ENCODE measurements at places on chromosomes 12 and 14. TPM values are rescaled to one million over a fixed set of nuclear protein-coding genes. Genes with fewer than 3 reads are reported as not detected.

The COCH gene
- 36.4 TPM for total RNA-seq

The DNAH10 gene
- total RNA-seq: 5.3 TPM

The ADGRD1 gene
- 5.1 TPM for total RNA-seq

The UBR7 gene
- 50.7 TPM for total RNA-seq

The KLRK1 gene
- 0.92 TPM for total RNA-seq

The ORAI1 gene
- total RNA-seq: 3.9 TPM

The LRRC10 gene
- not detected for total RNA-seq

The GUCY2C gene
- not detected for total RNA-seq

The INHBC gene
- total RNA-seq: not detected

The HOTAIR gene
- total RNA-seq: not detected

The RASSF3 gene
- 4.8 TPM for total RNA-seq

The PRR4 gene
- total RNA-seq: 6.0 TPM

The KLRD1 gene
- total RNA-seq: under 0.01 TPM

The ASPG gene
- total RNA-seq: 0.46 TPM

The ST8SIA1 gene
- total RNA-seq: 33.4 TPM

The SAMD15 gene
- 20.8 TPM for total RNA-seq

The RIPK3 gene
- 0.69 TPM for total RNA-seq

The DDIT3 gene
- total RNA-seq: 8.5 TPM

The ANKRD33 gene
- not detected for total RNA-seq

The OLR1 gene
- 16.4 TPM for total RNA-seq

The MYH6 gene
- total RNA-seq: under 0.01 TPM

The METAP2 gene
- 51.0 TPM for total RNA-seq

The PTPRR gene
- total RNA-seq: 22.1 TPM

The C12orf54 gene
- total RNA-seq: not detected

The RDH16 gene
- 0.23 TPM for total RNA-seq

All from diencephalon (tissue), 1 donor.